ENCODE measurements at places on chromosomes 4 and X.

GRCh38 chrX:102934624-102935023 lies 2.4 kb upstream of the RAB40AL start:
- DNase-seq, result no peak

DNA sequence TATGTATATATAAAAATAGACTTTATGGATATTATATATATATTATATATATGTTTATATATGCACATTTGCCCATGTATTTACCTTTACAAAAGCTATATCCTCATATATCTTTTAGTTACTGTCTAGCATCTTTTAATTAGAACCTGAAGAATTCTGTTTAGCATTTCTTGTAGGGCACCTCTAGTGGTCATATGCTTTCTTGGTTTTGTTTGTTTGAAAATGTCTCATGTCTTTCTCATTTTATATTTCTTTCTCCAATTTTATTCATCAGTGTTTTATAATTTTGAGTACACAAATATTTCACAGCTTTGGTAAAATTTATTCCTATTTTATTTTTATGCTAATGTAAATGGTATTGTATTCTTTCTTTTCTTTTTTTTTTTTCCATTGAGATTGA lies 70.3 kb upstream of the SPIN4 start:
- no peak for DNase-seq

DNA sequence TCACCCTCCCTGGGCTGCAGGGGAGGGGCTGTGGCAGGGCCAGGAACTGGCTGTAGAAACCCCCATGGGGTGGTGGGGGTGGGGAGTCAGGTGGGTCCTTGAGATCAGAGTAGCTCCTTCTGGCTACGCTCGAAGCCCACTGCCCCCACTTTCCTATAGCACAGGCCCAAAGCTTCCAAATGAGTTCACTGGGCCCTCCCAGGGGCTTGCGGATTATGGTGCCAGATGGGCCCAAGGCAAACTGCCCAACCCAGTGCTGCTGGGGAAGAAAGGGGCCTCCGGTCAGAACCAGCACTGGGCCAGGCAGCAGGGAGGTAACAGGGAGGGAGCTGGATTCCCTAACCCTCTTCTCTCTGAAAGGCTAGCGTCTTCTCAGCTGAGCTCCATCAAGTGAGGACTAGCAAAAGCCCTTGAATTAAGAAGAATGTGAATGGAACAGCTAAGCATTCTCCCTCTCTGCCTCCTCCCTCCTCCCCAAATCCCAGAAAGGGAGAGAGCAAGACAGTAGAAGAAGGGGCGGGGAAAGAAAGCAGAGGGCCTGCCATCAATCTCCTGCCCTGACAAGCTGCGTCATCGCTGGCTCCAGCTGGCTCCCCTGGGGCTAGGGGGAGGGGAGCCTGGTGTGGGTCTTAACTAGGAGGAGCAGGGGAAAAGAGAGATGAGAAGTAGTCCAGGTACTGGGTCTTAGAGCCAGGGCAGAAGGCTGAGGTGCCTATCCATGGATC lies 34.7 kb downstream of the FRMPD3 start:
- DNase-seq, result no peak

DNA sequence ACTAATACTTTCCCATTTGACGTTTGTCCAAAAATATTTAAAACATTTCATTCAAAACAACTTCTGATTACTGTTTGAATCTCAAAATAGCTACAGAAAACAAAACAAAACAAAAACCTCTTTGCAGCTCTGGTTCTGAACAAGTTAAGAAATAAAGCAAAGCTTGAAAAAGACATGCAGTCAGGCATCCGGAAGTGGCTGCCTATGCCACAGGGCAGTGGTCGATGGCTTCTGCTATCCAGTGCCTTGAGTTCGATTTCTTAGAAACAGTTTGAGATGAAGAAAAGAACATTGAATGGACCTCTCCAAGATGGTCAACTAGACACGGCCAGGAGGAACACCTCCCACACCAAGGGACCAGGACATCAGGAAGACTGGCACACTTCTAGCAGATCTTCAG lies 125.3 kb downstream of the SCFD2 start:
- DNase-seq, result no peak

DNA sequence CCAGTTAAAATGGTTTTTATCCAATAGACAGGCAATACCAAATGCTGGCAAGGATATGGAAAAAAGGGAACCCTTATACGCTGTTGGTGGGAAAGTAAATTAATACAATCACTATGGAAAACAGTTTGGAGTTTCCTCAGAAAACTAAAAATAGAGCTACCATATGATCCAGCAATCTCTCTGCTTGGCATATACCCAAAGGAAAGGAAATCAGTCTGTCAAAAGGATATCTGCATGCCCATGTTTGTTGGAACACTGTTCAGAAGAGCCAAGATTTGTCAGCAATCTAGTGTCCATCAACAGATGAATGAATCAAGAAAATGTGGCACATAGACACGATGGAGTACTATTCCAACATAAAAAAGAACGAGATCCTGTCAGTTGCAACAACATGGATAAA lies 91.0 kb upstream of the SH3RF1 start:
- DNase-seq, result no peak

DNA sequence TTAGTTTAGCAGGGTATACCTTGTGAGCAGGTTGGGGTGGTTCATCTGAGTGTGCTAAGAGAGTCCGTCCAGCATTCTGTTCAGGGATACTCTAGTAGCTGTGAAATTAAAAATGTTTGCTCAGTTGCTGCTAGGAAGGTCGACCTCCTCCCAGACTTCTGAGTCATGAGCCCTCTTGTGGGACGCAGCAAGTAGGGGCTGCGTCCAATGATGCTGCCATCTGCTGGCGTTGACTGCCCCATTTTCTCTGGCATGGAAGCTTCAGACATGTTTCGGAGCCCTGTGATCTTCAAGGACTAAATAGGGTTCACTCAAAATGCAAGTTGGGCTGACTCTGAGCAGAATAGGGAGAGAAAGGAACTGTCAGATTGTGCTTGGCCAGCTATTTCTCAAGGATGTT lies 201.0 kb upstream of the ARSJ start:
- no peak for DNase-seq

GRCh38 chrX:148298737-148299136 lies 201.7 kb upstream of the AFF2 start:
- no peak for DNase-seq

DNA sequence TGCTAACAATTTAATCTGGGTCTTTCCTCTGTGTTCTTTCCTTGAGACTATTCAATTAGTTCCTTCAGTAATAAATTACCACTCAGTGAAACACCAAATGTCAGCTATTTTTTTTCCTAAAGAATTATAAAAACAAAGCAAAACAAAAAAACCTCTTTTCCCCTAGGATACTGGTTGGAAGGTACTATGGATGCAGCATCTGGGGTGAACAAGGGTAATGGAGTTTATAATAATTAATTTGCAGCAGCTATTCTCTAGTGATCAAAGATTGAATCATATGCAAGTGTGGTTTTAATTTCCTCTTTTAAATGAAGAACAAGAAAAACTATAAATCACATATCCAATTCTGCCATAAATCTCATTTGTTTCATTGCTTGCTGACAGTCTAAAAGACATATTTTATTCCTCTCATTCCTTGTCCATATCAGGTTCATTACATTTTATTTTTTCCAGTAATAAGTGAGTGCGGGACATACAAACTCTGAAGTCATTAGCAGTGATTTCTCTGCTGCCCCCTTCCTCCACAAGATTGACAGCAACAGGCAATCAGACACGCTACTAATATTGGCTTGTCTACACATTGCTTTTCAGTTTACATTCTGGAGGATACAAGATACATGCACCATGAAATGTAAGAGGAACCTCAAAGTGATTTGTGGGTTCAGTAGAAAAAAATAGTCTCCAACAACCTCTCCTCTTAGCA lies 1093.4 kb upstream of the SLIT2 start:
- DNase-seq, result no peak

GRCh38 chr4:185565696-185566095 lies 30.4 kb upstream of the PDLIM3 start:
- no peak for DNase-seq

GRCh38 chr4:167842487-167842886 lies 249.8 kb upstream of the ANXA10 start:
- DNase-seq, result no peak

DNA sequence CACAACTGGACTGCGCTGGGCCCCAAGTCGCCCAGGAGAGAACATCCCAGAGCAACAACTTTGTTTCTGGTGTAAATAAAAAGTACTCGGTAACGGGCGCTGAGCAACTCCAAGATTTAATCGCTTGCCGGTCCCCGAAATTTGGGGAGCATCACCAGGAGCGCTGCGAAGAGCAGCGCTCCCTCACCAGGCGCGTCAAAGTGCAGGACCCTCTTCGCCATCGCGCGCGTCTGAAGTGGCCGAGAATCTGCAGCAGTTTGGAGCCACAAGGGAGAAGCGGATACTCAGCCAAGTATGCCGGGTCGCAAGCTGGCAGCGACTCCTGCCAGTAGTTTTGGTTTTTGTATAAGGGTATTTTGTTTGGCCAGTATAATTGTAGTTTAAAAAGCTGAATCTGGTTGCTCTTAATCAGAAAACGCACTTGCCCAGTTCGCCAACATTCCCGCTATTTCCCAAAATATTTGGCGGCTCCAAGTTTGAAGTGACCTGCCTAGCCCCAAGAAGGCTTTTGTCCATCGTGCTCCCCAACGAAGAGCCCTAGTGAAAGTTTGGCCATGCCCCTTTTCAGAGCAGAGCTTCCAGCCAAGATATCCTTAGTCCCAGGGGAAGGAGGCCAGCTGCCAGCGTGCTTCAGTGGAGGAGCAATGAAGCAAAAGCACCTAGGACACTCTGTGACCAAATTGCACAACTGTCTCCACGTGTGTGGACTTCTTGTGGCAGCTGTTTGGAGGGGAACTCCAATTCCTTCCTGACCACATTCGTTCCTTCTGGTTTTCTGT lies 557 bp upstream of the KDR start:
- DNase-seq, result no peak

GRCh38 chrX:10099411-10099810 lies 57.4 kb upstream of the CLCN4 start:
- no peak for DNase-seq

DNA sequence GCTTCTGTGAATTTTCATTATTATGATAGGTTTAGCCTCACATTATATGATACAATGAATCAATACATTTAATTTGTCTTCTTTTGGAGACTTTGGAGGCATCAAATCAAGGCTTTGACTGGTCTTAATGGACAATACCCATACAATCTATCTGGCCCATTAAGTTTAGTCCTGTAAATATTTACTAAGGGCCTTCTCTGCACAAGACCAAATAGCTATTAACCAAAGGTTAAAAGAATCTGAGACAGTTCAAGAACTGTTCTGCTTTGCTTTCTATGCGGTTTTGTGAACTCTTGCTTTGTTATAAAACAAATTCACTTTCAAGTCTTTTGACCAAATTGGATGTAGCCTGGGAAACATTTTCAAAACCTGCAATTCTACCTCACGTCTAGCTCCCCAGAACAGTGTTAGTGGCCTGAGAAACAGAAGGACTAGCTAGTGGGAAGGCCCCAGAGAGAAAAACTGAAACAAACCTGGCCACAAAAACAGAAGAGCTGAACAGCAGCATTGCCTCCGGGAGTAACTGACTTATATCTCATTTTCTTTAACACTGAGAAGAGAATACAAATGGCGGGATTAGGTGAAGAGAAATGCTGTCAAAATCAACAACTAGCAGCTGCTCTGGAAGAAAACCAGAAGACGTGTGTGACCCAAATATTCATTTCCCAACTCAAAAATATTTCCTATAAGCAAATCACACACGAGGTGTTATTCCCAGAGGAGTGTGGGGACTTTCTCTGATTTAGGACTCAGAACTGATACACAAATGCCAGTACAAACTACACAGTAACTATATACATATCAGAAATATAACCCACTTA lies 548 bp downstream of the TLR1 start:
- DNase-seq, result no peak

DNA sequence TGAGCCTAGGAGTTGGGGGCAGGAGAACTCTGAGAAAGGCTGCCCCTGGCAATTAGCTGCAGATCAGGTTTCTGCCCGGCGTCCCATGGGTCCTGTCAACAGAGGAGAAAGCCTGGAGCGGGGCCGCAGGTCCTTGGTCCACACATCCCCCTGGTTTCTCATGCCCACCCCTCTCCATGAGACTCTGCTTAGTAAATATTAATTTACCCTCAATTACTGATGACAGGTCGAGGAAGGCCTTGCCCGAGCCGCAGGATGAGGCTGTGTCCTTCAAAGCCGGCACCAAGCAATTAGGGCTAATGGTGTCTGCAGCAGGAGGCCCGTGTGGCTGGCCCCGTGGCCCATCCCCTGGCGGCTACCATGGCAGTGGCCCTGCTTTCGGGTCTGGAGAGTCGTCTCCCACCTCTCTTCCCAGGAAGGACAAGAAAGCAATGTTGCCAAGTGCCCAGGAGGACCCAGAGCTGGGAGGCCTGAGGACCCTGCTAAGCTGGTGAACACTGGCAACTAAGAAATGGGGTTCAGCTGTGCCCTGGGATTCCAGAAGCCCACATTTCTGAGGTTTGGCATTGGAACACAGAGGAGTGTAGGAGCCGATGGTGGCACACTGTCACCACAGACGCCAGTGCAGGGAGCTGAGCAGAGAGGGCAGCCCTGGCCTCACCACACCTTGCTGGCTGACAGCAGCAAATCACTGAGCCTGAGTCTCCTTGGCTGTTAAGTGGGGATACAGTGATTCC lies 114.6 kb downstream of the CPZ start:
- no peak for DNase-seq

DNA sequence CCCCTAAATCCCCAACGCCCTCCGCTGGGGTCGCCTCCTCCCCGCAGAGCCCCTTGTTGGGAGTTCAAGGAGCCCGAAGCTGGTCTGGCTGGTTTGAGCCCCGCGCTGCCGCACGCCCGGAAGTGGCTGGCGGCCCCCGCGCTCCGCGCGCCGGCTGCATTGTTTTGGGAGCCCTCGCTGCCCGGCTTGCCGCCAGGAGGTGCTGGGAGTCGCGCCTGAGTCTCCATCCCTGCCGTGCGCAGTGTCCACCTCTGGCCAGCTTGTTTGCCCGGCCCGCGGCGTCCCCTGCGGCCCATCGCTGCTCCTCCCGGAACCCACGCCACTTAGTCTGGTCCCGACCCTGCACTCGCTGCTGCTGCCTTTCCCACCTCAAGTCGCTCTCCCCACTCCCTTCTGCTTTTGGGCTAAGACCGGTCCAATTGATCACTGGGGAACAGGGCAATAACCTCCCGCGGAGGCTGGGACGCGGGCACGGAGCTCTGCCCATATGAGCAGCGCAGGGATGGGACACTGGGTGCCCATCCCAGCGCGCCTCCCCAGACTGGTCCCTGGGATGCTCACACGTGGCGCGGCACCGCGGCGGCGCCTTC lies 2.2 kb upstream of the SFRP2 start:
- DNase-seq, result no peak

Data from activated naive CD4-positive, alpha-beta T cell (primary cell).